ENCODE measurements at places on chromosomes 11 and 22.

GRCh38 chr11:12961615-12962014 is 47.5 kb upstream of the RASSF10 start:
- DNase-seq: no peak

- no peak for DNase-seq
These were observed 2.1 kb upstream of the USP47 start for GRCh38 chr11:11839718-11840117.

- no peak for DNase-seq
These were observed 23.1 kb upstream of the FZD4 start for GRCh38 chr11:86978247-86978646.

- no peak for DNase-seq
These were observed 47.2 kb downstream of the KCNQ1OT1 start for GRCh38 chr11:2652333-2653197.

DNA sequence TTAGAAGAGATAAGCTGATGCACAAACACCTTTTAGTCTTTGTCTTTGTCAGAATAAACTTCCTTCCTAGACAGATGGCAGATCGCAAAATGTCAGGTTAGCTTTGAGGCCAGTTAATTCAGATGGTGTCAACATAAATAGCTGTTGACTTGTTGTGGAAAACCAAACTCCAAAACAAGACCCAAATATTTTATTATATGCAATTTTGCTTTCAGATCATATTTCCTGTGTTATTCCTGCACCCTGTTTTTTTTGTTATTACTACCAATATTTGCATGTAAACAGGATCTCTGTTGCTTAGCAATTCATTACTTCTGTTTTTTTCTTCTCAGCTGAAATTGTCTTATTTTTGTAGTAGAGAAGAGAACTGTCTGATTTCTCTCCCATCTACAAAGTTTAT is 316.0 kb downstream of the ETS1 start:
- no peak for DNase-seq

DNA sequence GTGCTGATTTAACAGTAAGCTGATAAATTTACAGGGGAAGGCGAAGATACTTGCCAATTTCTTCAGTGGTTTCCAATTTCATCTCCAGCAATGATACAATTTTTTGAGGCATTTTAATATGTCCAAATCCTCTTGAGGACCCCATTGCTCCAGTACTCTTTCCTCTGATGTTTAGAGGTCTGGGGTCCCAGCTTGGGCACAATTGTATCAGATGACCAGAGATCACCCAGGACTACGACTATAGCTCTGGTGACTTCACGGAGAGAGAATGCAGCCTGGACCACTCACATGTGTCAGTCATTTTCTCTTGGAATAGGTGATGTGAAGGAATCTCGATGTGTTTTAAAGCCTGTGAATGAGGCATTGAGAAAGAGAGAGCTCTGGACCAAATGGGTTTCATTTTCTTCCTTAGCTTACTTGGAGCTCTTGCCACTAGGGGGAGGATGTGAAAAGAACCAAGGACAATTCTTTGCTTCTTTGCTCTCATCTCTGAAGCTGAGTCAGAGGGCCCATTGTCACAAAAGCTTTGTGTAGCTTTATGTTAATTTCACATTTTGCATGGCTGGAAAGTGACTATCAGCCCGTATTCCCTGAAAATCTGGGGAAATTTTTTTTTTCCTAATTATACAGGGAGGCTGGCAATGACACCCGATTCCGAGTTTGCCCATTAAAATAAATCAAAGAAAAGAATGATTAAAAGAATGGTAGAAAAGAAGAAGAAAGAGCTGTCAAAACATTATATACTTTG is 6.7 kb upstream of the CCDC90B start:
- peak; percentile 72 for DNase-seq

- DNase-seq: peak; percentile 95
These were observed 12.1 kb downstream of the LRFN4 start for GRCh38 chr11:66868726-66869566.

GRCh38 chr22:46043816-46044620 is 67.1 kb upstream of the WNT7B start:
- peak; percentile 69 for DNase-seq

GRCh38 chr11:70027451-70027850 is 50.7 kb upstream of the ANO1 start:
- DNase-seq: peak; percentile 13

DNA sequence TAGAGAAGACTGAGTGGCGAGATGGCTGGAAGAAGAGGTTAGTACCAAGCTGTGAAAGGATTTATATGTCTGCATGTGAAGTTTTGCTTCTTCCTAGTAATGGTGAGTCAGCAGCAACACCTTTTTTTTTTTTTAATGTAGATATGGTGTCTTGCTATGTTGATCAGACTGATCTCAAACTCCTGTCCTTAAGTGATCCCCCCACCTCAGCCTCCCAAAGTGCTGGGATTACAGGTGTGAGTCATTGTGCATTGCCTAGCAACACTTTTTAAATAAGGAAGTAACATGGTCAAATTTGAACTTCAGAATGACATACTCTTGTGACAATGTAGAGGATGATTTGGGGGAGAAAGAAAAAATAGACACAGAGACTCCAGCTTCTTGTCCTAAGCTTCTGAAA is 6.5 kb upstream of the CSTPP1 start:
- DNase-seq: no peak

- DNase-seq: peak; percentile 12
These were observed 519.4 kb downstream of the BRD1 start for GRCh38 chr22:49308300-49308699.

DNA sequence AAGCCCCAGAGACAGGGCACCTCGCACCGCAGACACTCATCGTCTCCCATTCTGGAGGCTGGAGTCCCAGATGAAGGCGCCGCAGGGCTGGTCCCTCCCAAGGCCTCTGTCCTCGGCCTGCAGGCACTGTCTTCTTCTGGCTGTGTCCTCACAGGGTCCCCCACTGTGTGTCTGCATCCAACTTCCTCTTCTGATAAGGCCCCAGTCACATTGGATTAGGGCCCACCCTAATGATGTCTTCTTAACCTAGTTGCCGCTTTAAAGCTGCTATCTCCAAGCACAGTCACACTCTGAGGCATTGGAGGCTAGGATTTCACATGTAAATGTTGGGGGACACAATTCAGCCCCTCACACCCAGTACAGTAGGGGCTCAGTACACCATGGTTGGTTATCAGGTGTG is 48.9 kb downstream of the DHCR7 start:
- no peak for DNase-seq

GRCh38 chr11:46916286-46917108 is 1.9 kb downstream of the LRP4 start:
- DNase-seq: peak; percentile 88

- DNase-seq: peak; percentile 31
These were observed 21.7 kb downstream of the SLC37A2 start for GRCh38 chr11:125084761-125085231.

- peak; percentile 89 for DNase-seq
These were observed 17.2 kb downstream of the POLR3H start for GRCh38 chr22:41526830-41527799.

DNA sequence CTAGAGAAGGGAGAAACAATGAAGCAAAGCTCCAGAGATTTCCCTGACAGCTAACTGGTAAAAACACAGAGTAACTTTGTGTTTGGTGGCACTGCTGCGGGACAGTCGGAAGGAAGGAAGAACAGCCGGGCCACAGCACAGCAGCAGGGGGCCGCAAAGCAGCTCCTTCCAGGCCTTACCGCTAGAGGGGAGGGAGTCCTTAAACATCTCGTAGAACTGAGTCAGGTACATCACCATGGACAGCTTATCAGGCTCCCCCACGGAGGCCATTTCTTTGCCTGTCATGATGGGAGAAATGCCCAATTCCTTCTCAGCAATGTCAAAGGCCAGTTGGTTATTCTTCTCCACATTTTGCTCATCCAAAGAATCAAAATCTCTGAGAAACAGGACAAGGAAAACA is 114.6 kb upstream of the BID start:
- peak; percentile 84 for DNase-seq

DNA sequence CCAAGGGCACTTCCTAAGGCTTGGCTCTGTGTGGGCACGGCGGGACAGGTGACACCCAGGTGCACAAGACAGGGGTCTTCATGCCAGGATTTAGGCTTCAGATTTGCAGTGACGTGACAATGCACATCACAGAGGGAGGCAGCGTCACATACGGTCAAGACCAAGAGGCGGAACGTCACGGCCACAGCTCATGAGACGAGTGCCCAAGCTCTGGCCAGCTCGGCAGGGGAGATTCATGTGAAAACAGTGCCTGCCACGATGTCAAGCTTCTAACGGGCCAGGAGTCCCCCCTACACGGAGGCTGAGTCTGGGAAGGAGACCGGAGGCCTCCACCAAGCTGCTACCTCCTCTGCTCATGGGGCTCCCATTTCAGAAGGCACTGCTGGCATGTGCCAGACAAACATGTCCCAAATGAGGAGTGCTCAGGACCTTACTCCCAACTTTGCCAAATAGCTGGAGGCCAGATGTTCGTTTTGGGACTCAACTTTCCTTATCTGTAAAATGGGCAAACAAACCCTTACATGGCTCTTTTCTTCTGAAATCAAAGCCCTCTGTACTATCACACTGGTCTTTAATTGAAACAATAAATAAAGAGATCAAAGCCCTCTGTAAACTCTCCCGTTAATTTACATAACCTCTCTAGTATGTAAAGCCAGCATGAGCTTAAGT is 16.6 kb downstream of the VPS37C start:
- DNase-seq: no peak

GRCh38 chr11:64028398-64029115 is 7.2 kb upstream of the FLRT1 start:
- peak; percentile 93 for DNase-seq

DNA sequence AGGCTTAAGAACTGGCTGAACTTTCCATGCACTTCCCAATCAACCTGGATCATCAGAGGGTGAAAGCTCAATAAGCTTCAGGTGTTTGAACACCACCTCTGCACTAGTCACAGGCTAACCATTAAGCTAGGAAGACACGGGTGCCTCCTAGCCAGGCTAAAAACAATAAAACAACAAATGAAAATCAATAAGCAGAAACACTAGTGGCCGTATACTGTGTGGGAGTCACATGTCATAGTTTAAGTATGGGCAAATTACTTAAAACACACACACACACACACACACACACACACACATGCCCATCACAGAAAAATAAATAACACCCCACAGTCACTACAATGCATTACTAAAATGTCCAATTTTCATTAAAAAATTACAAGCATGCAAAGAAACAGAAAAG is 85.2 kb downstream of the APOL5 start:
- no peak for DNase-seq

GRCh38 chr22:46479046-46479445 is 58.4 kb downstream of the CELSR1 start:
- no peak for DNase-seq

DNA sequence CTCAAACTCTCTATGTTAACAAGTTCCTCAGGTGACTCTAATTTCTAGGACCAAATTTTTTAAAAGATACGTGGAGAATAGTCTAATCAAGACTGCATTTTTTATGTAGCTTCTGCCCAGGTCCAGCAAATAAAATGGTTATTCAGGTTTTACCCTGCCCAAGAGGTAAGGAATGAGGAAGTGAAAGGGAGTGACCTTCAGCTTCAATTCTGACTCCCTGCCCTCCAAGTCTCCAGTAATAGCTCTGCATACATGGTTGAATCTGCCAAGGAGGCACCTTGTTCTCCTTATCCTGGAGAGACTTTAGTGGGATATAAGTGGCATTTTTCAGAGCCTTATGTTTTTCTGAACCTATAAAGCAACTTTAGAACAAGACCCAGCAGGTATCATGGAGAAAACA is 15.5 kb downstream of the MUC15 start:
- DNase-seq: no peak

DNA sequence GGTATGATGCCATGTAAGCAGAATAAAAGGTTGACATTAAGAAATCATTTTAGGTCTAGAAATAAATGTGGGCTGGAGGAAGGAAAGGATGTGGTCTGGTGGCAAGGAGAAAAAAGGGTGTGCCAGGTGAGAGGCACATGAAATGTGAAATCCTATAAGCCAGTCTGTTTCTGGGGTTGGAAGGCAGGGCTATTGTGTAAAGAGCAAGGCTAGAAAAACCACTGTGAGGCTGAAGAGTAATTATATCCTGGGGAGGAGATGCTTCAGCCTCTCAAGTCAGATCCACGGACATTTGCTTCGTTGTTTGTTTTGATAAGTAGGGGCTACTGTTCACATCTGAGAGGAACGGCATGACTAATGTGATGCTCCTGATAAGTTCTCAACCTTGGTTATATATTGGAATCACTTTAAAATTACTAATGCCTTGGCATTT is 77.5 kb upstream of the CTSC start:
- no peak for DNase-seq

GRCh38 chr11:6554828-6555706 is 48.3 kb downstream of the RRP8 start:
- no peak for DNase-seq

- DNase-seq: no peak
These were observed 1.6 kb downstream of the SESN3 start for GRCh38 chr11:95229199-95229992.

- peak; percentile 70 for DNase-seq
These were observed 1.7 kb downstream of the ZBTB16 start for GRCh38 chr11:114061048-114061680.

- peak; percentile 88 for DNase-seq
These were observed 945 bp downstream of the ROBO3 start for GRCh38 chr11:124865902-124866851.

GRCh38 chr11:64005691-64006090 is 19.5 kb downstream of the OTUB1 start:
- DNase-seq: no peak

GRCh38 chr11:65132238-65132987 is 1.9 kb downstream of the SYVN1 start:
- peak; percentile 26 for DNase-seq

- DNase-seq: no peak
These were observed 111.6 kb downstream of the CRYBB2 start for GRCh38 chr22:25331050-25331449.

GRCh38 chr22:31526270-31526669 is 29.9 kb downstream of the SFI1 start:
- no peak for DNase-seq

DNA sequence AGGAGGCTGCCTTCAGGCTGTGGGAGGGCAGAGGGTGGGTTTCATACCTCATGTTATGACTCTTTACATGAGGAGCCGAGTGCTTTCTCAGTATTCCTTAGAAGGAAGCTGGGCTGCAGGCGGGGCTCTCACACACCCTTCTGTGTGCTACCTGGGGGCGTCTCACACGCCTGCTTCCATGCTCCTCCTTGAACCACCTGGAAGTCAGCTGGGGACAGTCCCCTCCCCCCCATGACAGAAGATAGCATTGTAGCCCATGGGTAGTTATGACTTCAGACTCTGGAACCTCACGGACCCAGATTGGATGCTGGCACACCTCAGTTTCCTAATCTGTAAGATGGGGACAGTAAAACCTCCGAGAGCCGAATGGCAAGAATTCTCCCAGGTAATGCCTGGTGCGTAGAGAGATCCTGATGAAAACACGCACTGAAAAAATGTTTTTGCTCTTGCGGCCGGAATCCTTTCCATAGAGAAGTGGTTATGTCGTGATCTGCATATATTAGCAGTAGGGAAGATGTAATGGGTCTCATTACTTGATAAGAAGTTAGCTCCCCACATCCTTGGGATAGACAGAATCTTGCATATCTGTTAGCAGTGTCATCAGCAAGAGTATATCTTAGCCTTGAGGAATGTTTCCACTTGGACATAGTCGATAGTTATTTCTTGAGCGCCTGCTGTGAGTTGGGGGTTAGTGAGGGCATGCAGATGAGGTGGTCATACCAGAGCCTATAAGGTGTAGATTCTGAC is 4.9 kb downstream of the DAGLA start:
- peak; percentile 33 for DNase-seq
